ENCODE measurements at places on chromosomes 1 and 21.

- DNase-seq = no peak
These were observed 39.0 kb downstream of the SETD4 start for GRCh38 chr21:36021251-36021837.

- DNase-seq = no peak
These were observed 3.2 kb upstream of the ARHGAP30 start for GRCh38 chr1:161072751-161073449.

DNA sequence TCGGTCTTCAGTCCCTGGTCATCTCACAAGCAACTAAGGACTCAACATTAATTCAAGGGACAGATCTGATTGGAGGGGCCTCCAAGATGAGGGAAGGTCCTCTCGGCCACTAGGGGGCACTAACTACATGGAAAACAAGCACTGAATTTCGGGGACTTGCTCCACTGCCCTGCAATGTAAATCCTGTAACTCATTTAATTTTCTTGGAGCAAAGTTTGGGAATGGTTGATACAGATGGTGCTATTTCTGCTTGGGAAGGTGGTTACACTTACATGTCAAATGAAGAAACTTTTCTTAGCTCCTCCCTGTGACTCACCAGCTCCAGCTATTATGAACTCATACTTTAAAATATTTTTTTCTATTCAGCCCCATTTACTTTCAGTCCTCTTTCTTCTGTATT, 97.4 kb upstream of the KCNJ15 start:
- peak; percentile 26 for DNase-seq

DNA sequence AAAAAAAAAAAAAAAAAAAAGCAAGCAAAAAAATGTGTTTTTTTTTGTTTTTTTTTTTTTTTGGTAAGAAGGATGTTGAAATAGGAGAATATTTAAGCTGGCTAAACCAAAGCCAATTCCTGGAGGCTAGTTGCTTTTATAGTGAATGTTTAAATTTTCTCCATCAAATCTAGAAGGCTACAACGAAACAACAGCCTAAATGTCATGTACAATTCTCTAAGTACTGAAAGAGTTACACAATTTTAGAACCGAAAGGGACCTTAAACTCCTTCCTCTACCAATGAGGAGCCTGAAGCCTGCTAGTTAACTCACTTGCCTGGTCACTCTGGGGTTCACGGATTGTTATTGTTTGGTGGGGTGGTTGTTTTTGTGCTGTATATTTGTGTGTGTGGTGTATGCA, 3.5 kb downstream of the WLS start:
- no peak for DNase-seq

GRCh38 chr1:205578780-205579571, 52.8 kb downstream of the ELK4 start:
- DNase-seq = no peak

DNA sequence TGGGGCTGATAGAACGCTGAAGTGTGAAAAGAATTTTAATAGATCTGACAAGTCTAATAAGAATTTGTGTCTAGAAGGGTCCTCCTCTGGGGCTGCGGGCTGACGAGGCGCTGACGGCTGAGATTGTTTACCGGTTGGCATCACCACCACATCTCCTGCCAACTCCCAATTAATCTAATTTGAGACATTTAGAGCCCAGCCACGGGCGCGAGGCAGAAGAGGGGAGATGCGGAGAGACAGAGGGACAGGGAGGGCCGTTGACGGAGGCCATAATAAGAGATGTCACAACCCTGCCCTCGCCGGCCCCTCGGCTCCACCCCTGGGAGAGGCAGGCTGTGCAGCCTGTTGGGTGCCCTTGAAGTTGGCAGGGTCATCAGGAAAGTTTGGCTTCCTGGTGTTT, 109.3 kb downstream of the PAX7 start:
- no peak for DNase-seq

- no peak for DNase-seq
These were observed 4.1 kb downstream of the AHDC1 start for GRCh38 chr1:27599605-27600497.

DNA sequence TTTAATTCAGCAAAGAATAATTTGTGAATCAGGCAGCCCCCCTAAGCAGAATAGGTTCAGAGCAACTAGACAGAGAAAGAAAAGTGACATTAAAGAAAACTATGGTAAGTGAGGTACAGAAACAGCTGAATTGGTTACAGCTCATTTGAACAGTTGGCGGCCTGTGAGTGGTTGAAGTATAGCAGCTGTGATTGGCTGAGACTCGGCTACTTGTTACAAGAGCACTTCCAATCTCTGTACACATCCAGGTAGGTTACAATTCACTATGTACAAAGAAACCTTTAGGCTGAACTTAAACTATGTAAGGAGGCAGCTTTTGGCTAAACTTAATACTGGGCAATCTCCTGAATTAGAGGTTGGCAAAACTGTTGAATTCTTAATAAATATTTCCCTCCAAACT, 171.1 kb upstream of the LHX8 start:
- DNase-seq = no peak

DNA sequence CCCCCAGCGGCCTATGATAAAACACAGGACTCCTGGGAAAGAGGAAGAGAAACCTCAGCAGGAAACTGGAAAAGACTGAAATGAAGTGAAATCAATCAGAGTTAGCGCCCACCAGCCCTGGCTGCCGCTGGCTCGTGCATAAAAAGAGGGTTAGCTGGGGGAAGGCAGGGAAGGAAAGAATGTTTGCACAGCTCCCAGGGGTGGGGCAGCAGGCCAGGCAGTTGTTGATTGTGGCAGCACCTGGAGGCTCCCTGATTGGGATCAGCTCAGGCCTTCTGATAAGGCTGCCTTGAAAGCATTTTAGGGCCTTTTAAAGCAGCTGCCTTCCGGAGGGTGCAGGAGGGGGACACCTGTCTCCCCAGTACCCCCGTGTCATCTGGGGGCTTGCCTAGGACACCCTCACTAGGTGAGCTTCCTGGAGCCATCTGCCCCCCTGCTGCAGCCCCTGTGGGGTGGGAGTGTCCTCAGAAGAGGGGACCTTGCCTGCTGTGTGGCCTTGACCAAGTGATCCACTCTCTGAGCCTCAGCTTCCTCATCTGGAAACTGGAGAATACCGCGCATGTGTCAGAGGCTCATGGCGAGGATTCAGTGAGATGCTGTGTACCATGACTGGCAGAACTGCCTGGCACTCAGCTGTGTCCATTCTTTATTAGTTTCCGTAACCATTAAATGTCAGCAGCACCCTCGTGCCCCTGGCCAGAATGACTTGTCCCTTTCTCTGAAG, 6.6 kb downstream of the EPHB2 start:
- no peak for DNase-seq

- no peak for DNase-seq
These were observed 5.1 kb downstream of the DCST1 start for GRCh38 chr1:155038602-155039307.

DNA sequence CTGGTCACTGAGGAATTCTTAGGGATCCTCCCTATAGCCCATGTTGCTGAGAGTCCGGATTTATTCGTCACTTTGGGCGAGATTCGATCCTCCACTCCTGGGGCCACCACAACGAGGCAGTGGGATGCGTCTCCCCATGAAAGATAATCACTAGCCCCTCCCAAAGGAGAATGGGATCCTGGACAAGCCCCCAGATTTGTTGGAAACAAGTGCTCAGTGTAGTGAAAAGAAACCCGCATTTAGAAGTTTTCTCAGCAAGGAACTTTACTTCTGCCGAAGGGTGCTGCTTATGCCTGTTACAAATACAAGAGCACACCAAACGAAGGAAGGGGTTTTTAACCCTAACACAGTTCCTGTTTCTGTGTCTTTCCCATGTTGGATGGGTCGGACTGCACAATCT, 83.3 kb downstream of the ZFYVE9 start:
- DNase-seq = no peak

- DNase-seq = no peak
These were observed 665 bp downstream of the DAB1 start for GRCh38 chr1:57423135-57423655.

DNA sequence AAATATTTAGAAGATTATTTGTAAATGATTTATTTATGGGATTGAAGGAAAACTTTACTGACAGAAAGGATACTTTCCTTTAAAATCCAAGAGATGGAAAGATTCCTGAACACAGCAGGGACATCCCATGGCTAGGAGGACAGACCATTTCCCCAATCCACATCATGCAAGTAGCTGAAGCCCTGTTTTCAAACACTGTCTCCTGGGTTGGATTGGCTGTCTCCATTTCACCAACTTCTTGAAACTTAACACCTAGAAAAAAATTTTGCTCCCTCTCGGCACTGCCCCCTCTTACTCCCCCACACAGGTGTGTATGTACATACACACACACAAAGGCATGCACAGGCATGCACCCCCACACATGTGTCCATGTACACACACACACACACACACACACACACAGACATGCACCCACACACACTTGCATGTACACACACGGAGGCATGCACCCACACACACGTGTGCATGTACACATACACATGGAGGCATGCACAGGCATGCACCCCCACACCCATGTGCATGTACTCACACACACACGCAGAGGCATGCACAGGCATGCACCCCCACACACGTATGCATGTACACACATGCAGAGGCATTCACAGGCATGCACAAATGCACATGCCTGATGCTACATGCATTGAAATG, 320.0 kb downstream of the CHRM3 start:
- no peak for DNase-seq

Data from SHP77 treated with DMSO at 0.1 percent for 48 hours (cell line).